Lung (tissue), 17 donors: ENCODE measurements at places on chromosomes 5 and 9. TPM values are rescaled to one million over a fixed set of nuclear protein-coding genes. Genes with fewer than 3 reads are reported as not detected.

Gene AJM1
- 1.3 TPM for polyA plus RNA-seq

Gene SLC6A3
- 1.1 TPM for polyA plus RNA-seq

DNA sequence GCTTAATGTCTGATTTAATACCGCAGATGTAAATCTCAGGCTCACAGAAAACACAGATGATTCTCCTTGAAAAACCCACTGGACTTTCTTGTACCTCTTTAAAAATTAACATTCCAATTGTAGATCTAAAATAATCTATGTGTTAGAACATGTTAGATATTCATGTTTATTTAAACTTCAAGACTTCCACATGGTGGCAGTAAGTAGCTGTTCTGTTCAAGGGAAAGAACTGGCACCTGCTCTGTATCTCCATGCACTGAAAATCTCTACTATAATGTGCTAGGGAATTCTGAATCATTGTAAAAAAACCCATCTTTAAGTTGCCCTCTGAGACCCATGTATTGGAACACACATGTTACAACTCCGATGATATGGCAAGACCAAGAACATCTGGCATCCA lies 366.9 kb downstream of the DMRTA1 start:
- DNase-seq = no peak

Gene SPRY4
- polyA plus RNA-seq = 22.7 TPM

DNA sequence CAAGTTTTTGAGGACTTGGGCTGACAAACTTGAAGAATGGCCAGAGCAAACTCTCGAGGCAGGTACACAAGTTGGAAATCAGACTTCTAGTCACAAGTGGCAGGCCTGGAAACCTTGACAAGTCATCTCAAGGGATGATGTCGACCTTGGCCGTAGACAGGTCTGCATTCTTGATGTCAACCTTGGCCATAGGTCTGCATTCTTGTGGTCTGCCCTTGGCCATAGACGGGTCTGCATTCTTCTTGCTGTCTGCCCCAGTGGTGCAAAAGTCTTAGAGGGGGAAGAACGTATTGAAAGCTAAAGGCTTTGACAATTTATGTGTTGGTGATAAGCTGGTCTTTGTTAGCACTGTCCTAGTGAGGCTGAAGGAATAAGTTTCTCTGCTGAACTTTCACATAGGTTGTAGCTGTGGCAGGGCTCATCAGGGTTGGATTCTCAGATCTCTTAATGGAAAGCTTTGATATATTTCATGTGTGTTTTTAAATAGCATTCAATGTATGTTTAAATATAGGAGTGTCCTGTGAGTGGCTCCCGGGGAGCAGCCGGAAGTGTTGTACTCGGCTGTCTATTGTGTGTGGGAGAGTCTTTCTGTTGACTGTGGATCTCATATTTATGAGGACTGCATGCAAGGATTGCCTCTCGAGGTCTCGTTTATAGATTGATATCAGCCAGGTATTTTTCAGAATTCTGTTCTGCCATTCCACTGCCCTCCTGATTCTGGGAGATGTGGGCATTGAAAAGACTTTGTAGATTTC lies 27.0 kb downstream of the SUB1 start:
- no peak for DNase-seq

GRCh38 chr5:80835128-80835527 lies 125.0 kb upstream of the RASGRF2 start:
- DNase-seq = no peak

DNA sequence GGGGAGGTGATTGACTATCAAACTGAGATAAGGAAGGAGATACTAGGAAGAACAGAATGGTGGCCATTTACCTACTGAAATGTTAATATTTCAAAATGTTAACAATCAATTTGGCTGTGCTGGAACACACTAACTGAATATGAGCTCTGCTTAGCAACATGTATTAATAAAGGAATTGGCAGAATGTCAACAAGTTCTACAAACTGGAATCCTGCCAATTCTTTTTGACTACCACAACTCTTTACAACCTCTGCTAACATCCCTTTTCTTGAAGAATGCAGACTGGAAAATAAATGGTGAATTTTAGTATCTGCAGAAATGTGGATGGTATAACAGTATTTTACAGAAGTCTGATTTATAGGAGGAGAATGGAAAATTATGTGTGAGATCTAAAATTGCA lies 446.4 kb downstream of the ISL1 start:
- DNase-seq = peak; percentile 61

GRCh38 chr5:86371061-86371460 lies 246.7 kb upstream of the COX7C start:
- no peak for DNase-seq

DNA sequence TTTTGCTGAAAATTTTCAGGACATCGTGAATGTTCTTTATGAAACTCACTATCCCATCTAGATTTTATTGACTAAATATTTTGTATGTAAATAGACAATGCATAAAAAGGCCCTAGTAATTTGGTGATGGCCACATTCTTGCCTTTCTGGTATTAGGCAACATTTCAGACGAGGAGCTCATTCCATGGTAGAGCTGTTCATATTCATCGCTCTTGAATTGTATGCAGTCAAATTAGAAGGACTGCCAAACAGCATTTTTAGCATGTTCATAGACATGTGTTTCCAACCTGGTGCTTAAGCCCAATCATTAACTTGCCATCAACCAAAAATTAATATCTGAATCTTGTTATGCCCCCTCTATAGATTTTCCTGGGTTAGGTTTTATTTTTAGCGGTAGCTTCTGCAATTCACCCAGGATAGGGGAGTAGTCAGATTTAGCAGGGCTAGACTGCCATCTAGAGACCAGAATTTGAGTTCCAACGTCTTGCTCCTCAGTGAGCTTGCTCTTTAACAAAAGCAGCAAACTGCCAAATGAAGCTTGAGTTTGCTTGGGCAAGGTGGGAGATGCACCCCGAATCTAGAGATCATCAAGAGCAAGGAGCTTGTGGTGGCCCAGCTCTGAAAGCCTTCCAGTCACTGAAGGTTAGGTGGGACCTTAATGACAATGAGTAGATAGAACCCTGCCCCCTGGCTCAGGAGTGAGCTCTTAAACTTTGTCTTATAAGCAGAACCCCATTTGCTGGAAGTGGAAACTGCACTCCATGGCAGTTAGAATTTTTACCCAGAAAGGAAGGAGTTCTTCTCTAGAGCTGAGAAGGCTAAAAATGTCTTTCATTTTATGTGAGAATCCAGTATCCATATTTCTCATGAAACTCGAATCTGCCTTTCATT lies 456.2 kb downstream of the RASEF start:
- peak; percentile 89 for DNase-seq

DNA sequence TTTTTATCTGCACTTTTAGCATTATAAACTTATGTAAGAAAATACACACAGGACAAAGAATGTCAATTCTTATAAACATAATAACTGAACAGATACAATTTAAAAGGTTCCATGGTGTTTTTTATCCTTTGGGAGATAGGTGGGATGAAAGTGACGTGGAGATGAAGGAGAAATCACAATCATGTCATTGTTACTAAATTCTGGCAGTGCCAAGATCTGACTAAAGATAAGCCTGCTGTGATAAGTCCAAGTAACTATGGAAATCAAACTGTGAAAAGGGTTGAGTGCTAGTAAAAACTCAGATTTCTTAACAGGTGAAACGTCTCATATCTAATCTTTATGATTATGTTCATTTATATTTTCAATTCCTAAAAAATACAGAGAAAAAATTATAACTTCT lies 11.1 kb downstream of the LEAP2 start:
- DNase-seq = no peak

GRCh38 chr9:87630266-87630665 lies 95.7 kb upstream of the CTSL start:
- no peak for DNase-seq

DNA sequence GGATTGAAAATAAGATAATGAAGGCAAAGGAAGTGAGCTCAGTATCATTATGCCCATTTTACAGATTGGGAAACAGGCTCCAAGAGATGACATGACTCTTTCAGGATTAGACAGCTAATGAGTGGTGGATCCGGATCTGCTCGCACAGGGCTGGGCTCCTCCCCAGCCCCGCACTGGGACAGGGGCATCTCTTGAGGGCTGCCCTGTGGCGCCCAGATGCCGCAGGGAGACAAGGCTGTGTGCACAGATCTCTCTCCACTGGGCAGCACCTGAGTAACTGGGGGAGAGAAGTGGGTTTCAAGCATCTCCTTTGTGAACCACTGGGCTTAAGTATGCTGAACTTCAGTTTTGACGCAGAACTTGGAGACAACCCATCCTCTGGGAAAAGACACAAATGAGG lies 43.9 kb downstream of the ADAMTS2 start:
- no peak for DNase-seq

Gene CSF1R
- 13.0 TPM for polyA plus RNA-seq

Gene CDKN2B
- 9.3 TPM for polyA plus RNA-seq

DNA sequence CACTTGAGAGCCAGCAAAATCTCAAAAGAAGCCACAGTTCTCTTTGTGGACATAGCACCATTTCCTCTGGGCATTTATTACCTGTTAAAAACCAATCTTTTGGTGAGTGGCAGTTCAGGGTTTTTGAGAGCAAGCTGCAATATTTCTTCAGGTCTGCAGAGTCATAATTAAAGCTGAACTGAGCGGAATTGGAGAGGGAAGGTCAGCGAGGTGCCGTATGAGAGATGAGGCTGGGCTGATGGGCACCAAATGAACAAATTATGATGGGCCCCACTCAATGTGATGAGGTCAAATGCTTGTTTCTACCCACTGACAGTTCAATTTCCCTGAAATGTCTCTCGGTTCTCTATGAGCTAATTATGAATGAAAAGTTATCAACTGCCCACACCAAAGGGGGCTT lies 231.9 kb downstream of the AP3B1 start:
- peak; percentile 4 for DNase-seq

Gene CAPSL
- 15.9 TPM for polyA plus RNA-seq

- no peak for DNase-seq
These were observed 51.0 kb downstream of the GLRA1 start for GRCh38 chr5:151873701-151874100.

GRCh38 chr5:126659805-126660482 lies 59.2 kb downstream of the PHAX start:
- no peak for DNase-seq

- no peak for DNase-seq
These were observed 227.3 kb upstream of the NMUR2 start for GRCh38 chr5:152632360-152632759.

GRCh38 chr5:124670722-124671184 lies 75.7 kb downstream of the ZNF608 start:
- no peak for DNase-seq

DNA sequence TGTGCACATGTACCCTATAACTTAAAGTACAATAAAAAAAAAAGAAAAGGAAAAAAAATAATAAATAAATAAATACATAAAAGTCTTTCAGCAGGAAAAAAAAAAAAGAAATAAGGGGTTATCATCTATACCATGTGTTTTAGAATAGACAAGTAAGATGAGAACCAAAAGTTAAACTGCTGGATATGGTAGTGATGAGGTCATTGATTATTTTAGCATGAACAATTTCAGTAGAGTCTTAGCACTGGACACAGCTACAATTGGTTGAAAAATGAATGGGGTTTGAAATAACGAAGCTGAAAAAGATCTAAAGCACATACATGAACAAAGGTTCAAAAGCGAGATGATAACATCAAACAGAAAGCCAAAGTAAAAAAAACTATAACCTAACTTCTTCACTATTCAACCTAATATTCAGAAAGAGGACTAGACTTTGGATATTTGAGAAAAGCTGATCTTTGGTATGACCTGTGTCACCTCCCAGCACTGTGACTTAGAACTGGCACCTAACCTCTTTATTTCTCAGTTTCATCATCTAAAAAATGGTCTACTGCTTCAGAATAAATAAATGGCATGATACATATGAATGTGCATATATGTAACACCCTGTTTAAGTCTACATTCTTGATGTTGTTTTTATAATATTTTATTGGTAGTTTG lies 133.3 kb downstream of the RAB3C start:
- DNase-seq = no peak

Gene ZNF474
- 0.94 TPM for polyA plus RNA-seq
